ENCODE measurements at places on chromosomes 5 and 9.

- no peak for DNase-seq
Measured at GRCh38 chr5:94175912-94176311, 434.5 kb upstream of the POU5F2 start.

DNA sequence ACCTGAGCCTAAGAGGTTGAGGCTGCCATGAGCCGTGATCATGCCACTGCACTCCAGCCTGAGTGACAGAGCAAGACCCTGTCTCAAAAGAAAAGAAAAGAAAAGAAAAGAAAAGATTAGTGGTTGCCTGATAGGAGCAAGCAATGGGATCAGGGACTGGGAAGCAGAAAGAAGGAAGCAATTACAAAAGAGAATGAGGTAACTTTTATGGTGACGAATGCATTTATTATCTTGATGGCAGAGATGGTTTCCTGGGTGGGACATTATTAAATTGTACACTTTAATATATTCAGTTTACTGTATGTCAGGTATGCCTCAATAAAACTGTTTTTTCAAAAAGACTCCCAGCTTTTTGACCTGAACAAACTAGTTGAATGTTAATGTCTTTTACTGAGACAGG is 7.5 kb upstream of the PFDN1 start:
- DNase-seq, result peak; percentile 61

DNA sequence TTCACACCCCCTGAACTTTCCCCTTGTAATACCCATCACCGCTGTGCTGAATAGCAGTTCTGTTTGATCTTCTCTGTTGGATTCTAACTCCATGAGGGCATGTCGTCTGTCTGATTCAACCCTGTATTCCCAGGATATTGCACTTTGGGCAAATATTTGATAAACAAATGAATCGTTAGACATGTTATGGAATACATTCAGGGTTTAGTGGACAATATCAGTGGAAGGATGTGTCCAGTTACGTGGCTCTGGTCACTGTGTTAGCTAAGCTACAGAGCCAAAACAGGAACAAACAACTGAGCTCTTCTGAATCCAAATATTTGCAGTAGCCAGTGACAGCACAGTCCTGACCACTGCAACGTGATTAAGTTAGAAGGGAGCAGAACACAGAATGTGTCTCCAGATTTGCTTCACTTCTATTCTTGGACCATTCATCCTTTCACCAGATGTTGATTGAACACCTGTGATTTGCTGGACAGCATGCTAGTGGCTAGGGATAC is 13.2 kb downstream of the ANGPTL2 start:
- DNase-seq, result no peak

DNA sequence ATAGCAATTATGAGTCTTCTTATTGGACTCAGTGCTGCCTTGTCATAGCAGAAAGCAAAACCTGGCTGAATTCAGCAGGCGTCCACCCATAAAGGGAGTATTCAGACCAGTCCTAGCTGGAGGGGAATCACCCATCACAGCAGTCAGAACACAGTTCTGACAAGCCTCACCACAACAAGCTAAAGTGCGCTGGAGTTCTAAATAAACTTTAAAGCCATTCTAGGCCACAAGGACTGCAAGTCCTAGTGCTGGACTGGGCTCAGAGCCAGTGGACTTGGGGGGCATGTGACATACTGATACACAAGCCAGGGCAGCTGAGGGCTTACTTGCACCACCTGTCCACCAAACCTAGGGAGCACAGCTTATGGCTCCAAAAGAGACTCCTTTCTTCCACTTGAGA is 115.3 kb upstream of the PCSK5 start:
- no peak for DNase-seq

- DNase-seq, result no peak
Measured at GRCh38 chr9:33143241-33143661, 23.9 kb downstream of the B4GALT1 start.

GRCh38 chr9:100440071-100440470 is 13.1 kb downstream of the MSANTD3 start:
- DNase-seq, result no peak

GRCh38 chr5:8756498-8757084 is 789.3 kb downstream of the SEMA5A start:
- no peak for DNase-seq

GRCh38 chr9:37066139-37066725 is 32.2 kb upstream of the PAX5 start:
- DNase-seq, result no peak

Data from CD14-positive monocyte (primary cell).